Activated B cell treated with CpG ODN at 0.5 μM for 24 hours (primary cell): ENCODE measurements at places on chromosomes 3 and 15.

- no peak for DNase-seq
Observed at GRCh38 chr3:13002398-13003124, 70.7 kb downstream of the IQSEC1 start.

DNA sequence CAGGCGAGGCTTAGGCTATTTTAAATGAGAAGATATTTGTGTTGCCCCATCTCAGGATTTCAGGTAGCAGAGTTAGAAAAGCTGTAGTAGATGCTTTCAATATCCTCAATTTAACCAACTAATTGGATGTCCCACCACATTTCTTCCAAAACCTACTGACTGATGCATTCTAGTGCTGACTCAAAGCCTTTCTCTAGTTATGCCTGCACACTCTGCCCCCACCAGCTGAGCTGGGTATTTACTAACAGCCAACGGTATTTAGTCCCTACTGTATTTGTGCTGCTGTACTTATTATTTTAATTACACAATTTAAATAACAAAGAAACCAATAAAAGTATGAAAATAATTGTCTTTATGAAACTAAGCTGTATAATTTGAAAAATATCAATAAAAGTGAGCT, 139.5 kb downstream of the OSBPL10 start:
- DNase-seq, result no peak

DNA sequence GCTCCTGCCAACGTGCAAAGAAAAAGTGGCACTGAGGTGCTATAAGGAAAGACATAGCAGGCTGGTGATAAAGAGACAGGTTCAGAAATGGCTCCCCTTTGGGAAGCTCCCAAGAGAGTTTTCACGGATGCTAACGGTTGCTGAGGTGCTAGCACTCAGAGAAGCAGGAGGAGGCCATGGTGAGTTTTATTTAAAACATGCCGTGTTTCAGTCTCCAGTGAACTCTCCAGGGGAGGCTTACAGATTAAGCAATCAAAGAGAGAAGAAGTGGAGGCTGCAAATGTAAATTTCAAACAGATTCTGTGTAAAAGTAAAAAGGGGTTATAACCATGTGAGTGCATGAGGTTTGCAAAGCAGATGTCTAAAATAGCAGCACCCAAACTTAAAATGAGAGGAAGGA, 346.2 kb downstream of the NTRK3 start:
- no peak for DNase-seq

- DNase-seq, result no peak
Observed at GRCh38 chr15:42213511-42213910, 5.4 kb upstream of the VPS39 start.

DNA sequence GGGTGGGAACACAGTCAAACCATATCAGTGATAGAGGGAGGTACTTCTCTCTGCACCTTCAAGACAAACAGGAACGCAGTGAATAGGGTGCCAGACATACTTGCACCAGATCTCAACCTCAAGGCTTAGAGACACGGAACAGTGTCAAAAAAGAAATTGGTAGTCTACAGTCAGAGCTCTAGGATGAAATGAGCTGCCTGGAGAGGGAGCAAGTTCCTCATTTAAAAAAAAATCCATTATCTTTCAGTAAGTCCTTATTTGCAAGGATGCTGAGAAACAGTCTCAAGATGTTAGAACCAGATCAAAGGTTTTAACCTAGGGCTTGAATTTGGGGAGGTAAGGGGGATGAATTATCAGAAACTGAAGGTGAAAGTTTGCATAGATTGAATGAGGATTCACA, 20.2 kb upstream of the LMCD1 start:
- no peak for DNase-seq

DNA sequence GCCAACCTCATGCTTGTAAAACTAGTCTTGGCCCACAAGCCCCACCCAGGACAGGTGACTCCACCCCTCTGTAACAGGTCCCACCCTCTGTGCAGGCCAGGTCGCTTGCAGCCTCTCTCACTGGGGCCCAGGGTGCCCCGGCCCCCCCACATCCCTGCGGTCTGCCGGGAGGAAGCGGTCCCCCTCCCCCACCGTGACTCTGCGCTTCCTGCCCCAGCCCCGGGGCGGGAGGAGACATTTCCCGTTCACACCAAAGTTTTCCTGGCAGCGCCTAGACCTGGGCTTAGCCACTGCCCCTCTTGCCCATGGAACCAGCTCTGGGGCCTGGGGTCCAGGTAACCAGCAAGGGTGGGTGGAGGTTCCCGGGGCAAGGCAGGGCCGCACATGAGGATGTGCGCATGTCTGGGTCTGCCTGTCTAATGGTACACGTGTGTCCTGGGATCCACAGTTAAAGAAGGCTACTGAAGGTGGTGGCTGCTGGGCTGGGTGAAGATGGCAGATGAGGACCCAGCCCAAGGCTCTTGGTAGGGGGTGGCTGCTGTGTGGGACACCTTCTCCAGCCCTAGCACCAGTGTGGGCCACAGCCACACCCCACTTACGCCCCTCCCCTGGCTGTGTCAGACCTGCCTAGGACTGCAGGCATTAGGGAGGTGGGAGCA, 8.4 kb downstream of the NBEAL2 start:
- DNase-seq, result peak; percentile 69

GRCh38 chr15:59688423-59688781, 718 bp downstream of the BNIP2 start:
- no peak for DNase-seq

- DNase-seq, result no peak
Observed at GRCh38 chr15:25236861-25237155, 202.0 kb downstream of the UBE3A start.

DNA sequence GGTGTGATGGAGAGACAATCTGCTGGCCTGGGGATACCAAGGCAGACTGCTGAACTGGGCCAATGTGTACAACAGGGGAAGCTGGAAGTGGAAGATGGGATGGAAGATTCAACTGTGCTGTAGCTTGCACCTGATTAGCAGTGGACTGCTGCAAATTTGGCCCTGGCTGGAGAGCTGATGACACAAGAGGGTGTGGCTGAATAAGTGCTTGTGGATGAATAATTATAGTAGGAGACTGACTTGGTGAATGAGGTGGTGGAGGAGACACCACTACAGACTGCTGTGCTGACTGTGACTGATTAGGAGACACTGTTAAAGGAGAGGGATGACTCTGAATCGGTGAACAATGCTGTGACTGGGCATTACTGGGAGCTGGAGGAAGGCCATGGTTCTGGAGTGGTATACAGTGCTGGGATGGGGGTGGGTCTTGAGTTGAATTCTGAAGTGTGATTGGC, 52.5 kb downstream of the PHC3 start:
- no peak for DNase-seq

DNA sequence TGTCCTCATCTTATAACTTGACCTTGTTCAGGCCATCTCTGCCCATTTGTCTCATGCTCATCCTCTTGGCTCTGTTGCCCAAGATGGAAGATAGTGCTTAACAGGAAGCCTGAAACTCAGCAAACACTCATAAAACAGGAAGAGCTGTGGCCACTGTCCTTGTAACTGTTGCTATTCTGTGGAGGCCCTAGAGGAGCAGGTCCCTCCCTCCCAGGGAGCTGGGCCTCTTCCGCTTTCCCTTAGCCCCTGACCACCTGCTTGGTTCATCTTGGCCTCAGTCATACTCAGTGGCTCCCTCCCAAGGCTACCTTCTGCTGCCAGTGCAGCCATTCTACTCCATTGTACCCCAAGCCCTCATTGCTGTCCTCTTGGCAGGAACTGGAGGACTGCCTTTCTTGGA, 3.5 kb downstream of the MAPKAPK3 start:
- no peak for DNase-seq

DNA sequence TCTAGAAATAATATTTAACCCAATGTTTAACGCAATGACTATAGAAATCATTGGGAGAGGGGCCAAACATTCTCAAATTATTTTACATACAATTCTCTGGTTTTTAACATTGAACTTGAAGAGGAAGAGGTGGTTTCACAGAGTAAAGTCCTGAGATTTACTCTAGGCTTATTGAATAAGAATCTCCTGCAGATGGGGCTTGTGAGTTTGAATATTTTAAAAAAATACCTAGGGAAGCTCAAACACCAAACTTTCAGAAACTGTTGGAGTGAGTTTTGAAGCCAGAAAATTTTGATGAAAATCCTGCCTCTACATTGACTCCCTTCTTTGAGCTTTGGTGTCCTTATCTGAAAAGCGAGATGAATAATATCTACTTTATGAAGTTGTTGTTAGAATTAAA, 906.6 kb downstream of the TUSC7 start:
- DNase-seq, result no peak

DNA sequence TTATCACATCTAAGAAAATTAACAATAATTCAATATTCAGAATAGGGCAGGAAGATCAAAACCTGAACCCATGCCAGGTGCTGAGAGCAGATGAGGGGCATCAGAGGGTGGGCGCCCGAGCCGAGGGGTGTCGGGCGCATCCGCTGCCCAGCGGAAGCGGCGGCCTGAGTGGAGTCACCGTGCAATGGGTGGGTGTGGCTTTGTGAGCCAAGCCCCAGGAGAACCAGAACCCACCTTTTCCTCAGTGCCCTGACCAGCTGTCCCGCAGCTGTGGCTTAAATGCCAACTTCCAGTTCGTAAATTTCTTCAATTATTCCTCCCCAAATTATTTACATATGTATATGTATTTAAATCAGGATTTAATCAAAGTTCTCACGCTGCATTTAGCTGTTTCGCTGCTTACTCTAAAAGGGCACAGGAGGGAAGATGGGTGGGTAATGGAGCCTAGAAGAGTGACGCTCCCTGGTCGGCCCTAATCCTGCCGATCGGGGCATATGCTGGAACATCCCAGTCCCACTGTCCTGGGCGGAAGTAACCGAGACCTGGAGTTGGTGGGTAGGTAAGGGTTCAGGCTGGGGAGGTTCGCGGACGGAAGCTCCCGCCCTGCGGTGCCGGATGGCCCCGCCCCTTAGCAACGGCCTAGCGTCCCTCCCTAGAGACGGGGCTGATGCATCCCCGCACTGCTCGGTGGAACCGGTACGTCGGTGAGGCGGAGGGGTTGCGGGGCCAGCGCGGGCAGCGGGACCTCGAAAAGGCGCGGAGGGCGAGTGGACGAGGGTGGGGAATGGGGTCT, 1.3 kb downstream of the DNAH1 start:
- DNase-seq, result peak; percentile 62

- no peak for DNase-seq
Observed at GRCh38 chr3:70273492-70273891, 38.9 kb downstream of the MDFIC2 start.

DNA sequence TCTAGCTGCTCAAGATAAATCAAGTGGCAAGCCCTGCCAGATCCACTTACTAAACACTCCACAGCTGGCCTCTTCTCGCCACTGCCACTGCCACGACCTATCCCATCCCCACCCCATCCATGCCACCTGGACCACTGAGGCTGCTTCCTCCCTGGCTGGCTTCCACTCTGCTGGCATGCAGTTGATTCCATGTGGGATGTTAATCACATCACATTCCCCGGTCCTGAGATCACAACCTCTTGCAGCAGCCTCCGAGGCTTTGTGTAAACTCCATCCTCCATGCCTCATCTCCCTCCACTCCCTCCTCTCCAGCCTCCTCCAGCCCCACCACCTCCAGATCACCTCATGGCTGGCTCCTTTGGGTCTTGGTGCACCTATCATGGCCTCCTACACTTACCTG, 7.7 kb downstream of the NCKIPSD start:
- no peak for DNase-seq

GRCh38 chr3:83523470-83524073, 1435.2 kb upstream of the CADM2 start:
- DNase-seq, result no peak

DNA sequence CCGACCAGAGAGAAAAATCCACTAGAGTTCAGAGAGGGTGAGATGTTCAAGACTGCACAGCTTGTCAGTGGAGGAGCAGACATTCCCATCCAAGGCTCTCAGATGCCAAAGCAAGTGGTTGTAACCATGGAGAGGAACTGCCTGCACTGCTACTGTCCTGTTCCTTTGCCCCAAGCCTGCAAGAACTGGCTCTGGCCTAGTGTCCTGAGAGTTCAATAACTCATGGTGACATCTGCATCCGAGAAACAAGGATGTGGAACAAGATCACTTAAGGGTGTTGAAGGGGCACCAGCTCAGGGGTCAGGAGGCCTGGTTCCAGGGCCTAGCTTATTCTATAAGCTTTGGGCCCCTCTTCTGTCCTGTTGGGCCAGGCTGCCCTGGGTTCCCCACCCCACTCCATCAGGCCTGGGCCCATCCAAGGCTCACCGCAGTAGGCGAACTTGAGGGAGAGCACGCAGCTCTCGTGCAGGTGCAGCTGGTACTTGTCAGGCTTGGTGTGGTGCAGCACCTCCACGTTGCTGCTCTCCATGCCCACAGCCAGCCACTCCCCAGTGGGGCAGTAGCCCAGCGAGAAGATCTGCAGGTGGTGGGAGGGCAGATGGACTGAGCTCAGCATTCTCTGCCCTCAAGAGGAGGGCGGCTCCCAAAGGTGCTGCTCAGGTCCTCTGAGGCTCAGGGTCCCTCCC, 45.6 kb downstream of the TLE3 start:
- no peak for DNase-seq

DNA sequence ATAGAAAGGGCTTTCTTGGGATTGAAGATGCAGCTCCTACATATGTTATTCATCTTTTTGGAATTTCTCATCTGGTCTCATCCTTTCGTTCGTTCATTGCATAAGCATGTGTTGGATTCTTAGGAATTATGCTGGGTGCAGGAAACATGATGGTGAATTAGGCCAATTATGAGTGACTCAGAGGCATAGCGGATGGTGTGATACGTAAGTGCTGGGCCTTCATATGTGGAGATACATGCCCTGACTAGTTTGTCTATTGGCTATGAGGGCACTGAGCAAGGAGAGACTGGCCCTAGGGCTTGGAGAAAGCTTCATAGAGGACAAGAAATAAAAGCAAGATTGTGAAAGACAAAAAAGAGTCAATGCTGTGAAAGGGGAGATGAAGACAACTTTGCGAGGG, 235.1 kb downstream of the MYRIP start:
- no peak for DNase-seq

GRCh38 chr3:194488055-194488742, 1.4 kb upstream of the ATP13A3 start:
- DNase-seq, result no peak

- no peak for DNase-seq
Observed at GRCh38 chr15:67777773-67778172, 47.5 kb upstream of the SKOR1 start.

- DNase-seq, result no peak
Observed at GRCh38 chr3:105770410-105770809, 98.4 kb downstream of the CBLB start.

- DNase-seq, result no peak
Observed at GRCh38 chr3:39067286-39067685, 15.5 kb downstream of the WDR48 start.

- no peak for DNase-seq
Observed at GRCh38 chr15:48955967-48956366, 7.8 kb downstream of the SHC4 start.

DNA sequence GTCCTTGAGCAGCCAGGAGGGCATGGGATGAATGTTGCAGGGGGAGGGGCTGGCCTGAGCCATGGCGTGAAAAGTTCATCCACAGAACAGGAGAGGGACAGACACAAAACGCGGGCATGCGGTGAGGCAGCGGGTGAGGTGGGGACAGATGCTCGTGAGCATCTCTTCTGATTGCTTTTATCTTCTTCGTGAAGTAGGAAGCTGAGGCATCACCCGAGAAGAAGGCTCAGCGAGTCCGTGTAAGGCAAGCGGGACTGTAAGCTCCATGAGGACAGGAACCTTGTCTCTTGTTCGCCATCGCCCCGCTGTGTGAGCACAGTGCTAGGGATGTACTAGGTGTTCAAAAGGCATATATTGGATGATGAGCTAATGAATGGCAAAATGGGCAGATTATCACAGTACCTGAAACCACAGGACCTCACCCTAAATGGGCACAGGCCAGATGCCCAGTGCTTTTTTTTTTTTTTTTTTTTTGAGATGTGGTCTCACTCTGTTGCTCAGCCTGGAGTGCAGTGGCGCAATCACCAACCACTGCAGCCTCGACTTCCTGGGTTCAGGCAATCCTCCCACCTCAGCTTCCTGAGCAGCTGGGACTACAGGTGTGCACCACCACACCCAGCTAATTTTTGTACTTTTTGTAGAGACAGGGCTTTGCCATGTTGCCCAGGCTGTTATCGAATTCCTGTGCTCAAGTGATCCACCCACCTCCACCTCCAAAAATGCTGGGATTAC, 46.8 kb downstream of the CPN2 start:
- DNase-seq, result no peak
